ENCODE measurements at places on chromosomes 16 and 17.

GRCh38 chr17:2043785-2044184 is 2.0 kb downstream of the OVCA2 start:
- peak; percentile 76 for DNase-seq

GRCh38 chr16:9275377-9275776 is 183.9 kb downstream of the HAPSTR1 start:
- DNase-seq: no peak

GRCh38 chr17:49925921-49926320 is 43.1 kb upstream of the DLX4 start:
- peak; percentile 24 for DNase-seq

DNA sequence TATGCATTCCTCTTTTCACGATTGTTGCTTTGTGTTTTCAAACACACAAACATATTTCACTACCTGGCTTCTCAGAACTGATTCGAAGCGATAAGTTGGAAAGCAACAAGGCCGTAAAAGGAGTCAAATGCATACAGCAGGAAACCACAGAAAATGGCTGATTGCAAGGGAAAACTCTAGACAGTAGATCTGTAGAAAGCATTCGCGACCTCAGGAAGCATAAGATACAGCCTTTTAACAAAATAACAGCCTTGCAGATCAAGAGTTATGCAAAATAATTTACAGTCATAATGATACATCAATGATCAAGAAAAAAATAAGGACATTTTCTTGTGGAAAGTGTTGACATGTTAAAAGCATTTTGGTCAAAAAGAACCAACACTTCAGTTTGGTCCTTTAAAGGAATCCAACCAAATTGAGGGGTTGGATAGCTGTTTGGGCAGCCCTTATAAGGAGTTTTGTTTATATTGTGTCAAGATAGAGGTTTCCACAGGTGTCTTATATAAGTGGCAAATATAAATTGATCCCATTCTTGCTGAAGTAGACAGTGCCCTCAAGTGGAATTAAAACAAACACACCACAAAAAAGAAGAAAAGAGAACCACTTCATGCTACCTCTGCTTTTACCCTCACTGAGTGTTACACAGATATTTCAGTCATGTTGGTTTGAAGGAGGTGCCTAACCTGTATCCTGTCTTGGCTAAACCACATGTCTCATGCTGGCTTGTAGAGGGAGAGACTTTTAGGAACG is 5.5 kb downstream of the CYLD start:
- DNase-seq: peak; percentile 35

- no peak for DNase-seq
Observed at GRCh38 chr17:62987136-62987535, 21.1 kb downstream of the TANC2 start.

DNA sequence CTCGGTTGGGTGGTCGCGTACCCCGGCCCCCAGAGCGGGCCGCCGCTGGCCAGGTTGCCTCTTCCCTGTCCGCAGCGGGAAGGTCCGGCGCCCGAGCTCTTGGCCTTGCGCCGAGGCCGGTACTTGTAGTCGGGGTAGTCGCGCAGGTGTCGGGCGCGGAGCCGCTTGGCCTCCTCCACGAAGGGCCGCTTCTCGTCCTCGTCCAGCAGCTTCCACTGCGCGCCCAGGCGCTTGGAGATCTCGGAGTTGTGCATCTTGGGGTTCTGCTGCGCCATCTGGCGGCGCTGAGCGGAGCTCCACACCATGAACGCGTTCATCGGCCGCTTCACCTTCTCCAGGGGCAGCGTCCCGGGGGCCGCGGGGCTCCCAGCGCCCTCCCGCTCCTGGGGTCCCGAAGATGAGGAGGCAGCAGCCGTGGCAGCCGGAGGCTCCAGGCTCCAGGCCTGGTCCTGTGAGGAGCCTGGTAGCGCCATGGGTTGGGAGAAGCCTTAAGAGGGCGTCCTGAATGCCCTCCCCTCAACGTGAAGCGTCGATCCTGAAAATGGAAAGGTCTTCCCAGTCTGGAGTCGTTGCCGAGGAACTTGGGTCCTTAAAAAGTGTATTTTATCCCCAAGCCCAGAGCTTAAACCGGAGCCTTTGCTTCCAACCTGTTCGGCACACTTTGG is 558 bp downstream of the SOX15 start:
- DNase-seq: peak; percentile 88

DNA sequence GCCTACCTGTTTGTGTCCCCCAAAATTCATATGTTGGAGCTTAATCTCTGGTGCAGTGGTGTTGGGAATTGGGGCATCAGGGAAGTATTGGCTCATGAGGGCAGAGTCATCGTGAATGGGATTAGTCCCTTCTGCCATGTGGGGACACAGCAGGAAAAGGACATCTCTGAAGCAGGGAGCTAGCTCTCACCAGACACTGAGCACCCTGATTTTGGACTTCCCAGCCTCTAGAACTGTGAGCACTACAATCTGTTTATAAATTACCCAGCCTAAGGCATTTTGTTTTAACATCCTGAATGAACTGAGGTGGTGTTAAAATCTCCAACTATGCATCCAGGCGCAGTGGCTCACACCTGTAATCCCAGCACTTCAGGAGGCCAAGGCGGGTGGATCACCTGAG is 206.0 kb downstream of the SEC14L1 start:
- no peak for DNase-seq

GRCh38 chr17:40559954-40560591 is 5.2 kb downstream of the CCR7 start:
- peak; percentile 96 for DNase-seq

DNA sequence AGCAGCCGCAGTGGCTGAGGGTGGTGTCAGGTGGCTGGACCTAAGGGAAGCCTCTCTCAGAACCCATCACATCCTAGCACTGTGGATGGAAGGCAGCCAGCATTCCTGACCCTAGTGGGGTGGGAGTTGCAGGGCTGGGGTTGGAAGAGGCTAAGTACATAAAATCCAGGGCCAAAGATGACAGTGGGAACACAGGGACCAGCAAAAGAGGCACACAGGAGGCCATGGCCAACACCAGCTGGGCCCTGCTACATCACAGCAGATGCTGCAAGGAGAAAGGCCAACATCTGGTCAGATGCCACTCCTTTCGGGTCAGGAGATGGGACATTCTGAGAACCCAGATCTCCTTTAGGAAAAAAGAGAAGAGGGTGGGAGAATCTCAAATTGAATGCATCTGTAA is 415.4 kb downstream of the SLC39A11 start:
- DNase-seq: no peak

DNA sequence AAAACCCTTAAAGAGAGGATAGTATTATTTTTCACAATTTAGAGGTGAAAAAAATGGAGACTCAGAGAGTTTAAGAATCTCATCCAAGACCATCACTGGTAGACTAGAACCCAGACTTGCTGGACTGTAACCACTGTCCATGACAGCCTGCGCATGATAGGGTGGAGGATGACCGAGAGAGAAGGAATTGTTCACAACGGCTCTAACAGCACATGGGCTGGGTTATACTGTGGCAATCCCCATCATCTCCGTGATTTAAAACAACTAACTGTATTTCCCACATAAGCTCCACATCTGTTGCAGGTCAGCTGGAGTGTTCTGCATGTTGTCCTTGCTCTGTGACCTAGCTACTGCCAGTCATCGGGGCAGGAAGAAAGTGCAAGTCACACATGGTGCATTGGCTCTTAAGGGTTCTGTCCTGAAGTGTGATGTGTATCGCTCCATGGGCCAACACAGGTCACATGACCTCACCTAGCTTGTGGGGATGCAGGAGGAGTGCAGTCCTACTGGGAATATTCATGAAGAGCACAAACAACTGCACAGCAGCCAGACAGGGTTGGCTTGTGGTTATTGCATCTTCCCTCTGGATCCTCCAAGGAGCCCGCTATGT is 131.2 kb upstream of the MPHOSPH6 start:
- DNase-seq: no peak

- no peak for DNase-seq
Observed at GRCh38 chr16:71276589-71277334, 12.4 kb downstream of the CMTR2 start.

GRCh38 chr16:81686391-81687130 is 92.5 kb upstream of the PLCG2 start:
- DNase-seq: no peak

- no peak for DNase-seq
Observed at GRCh38 chr16:88923450-88923849, 53.6 kb downstream of the CBFA2T3 start.

- DNase-seq: no peak
Observed at GRCh38 chr17:28613931-28614381, at the start of gene RSKR. Gene RSKR, minus strand, starts transcription at chr17:28614185. Its CDS starts 24 bp downstream, at chr17:28614161.

All from fibroblast of the aortic adventitia (primary cell).